ENCODE measurements at places on chromosomes 7 and 10.

GRCh38 chr7:68207676-68208075, 1211.0 kb downstream of the TYW1 start:
- no peak for DNase-seq

GRCh38 chr10:36489181-36489580, 636.2 kb upstream of the ANKRD30A start:
- no peak for DNase-seq

- DNase-seq, result no peak
Observed at GRCh38 chr7:110204527-110204926, 886.4 kb upstream of the LRRN3 start.

DNA sequence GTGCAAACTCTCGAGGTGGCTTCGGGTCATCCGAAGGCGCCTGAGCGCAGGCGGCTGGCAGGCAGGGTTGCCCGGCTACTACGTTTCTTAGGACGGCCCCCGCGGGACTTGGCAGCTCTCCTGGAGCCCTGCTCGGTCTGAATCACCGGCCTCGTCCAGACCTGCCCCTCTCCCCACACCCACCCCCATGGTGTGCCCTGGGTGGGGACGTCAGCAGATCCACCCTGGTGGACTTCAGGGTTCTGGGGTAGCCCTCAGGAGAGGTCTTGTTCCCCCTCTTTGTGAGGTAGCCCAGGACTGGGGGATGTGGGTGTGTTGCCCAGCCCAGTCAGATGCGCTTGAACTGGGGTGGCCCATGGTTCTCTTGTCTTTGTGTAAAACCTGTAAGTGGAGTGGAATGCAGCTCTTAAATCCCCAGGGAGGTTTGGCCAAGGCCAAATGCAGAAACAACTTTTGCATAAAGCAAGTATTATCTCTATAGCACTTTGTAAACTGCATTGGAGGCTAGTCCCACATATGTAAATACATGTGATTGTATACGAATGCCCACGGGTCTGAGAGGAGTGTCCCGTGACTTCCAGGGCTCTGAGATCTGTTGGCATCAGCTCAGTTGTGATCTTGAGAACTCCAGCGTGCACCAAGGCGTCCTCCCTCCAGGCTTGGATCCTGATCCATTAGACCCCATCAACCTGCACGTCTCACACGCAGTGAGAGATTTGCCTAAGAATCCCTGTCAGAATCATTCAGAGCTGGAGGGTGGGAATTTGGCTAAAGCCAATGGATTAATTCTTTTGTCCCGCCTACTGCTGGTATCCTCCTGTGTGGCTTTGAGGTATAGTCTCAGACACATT, 1.8 kb downstream of the PFKFB3 start:
- DNase-seq, result peak; percentile 27

DNA sequence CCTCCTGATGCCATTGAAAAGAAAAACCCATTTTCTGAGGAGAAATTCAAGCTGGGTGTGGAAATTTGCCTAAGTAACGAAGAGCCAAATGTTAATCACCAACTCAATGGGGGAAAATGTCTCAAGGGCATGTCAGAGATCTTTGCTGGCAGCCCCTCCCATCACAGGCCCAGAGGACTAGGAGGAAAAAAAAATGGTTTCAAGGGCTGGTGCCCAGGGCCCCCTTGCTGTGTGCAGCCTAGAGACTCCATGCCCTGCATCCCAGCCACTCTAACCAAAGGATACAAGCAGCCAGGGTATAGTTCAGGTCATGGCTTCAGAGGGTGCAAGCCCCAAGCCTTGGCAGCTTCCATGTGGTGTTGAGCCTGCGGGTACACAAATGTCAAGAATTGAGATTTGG, 106.3 kb downstream of the ALOX5 start:
- no peak for DNase-seq

GRCh38 chr10:6186894-6187256, 15.9 kb upstream of the PFKFB3 start:
- DNase-seq, result no peak
